ENCODE measurements at places on chromosomes 7 and 10.

DNA sequence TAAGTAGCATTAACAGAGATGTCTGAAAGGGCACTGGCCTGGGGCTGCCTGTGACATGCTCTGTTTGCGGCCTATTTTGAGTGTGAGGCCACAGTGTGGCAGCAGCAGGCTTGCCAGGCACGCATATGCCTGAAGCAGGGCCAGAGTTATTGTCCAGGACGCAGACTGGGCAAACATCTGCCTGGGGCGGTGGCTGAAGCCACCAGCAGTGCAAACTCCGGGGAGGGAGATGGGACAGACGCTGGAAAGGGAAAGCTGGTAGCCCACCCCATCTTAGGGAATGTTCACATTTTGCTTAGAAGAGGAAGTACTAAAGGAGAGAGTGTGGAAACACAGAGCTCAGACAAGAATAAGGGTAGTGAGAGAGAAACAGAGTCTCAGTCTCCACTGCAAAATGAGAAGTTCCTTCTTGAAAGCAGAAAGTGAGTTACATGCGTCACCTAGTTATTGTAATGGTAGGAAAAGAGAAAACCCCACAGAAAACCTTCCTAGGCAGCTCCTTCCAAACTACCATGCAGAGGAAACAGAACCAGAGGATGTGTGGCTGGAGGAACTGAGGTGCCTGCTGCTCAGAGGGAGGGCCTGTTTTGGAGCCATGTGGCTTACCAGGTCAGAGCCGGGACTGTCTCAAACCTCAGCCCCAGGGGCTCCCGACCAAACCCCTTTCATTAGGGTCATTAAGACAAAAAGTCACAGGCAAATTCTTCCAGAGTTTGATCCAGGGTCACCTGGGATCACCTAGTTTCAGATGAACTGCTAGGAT, 14.5 kb downstream of the AKR1B1 start:
- no peak for DNase-seq

- DNase-seq = no peak
These were observed 54.8 kb downstream of the MINDY3 start for GRCh38 chr10:15805395-15806058.

DNA sequence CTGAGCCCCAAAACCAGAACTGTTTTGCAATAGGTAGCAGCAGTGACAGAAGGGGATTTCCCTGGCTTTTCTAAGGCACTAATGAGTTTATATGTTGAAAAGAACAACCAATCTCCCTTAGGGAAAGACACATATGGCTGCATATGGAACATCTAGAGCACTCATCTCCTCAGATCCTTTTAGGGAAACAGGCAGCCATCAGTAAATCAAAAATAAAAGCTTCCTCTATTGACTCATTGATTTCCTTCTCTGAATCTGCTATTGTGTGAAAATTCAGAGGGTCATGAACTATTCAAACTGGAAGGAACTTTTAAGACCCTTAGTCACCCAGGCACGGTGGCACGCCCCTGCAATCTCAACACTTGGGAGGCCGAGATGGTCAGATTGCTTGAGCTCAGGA, 110.9 kb upstream of the NANOS1 start:
- no peak for DNase-seq

DNA sequence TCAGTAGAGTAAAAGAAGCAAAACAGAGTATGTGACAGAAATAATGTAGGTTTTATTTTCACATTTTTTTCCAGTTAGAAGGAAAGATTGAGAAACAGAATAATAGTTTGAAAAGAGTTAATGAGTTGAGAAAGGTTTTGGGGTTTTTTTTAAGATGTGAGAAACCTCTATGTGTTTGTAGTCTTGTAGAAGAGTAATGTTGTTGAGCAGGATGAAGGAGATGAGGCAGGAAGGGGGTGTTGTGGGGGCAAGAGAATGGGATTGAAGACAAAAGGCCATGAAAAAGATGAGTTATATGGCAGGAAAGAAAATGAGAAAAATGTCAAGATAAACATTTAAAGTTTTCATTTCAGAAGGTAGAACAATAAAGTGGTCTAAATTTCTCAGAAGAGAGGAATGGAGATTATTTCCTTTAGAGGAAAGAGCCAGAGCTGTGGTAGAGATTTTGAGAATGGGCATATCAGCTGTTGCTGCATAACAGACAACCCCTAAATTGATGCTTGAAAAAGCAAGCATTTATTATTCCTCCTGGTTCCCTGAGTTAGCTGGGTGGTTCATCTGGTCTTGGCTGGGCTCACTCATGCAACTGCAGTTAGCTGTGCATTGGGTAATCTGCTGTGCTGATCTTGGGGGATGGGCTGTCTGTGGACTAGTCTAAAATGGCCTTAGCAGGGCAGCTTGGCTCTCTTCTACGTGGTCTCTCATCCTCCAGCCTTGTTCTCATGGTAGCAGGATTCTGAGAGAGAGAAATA, 27.1 kb downstream of the PCGF5 start:
- no peak for DNase-seq

DNA sequence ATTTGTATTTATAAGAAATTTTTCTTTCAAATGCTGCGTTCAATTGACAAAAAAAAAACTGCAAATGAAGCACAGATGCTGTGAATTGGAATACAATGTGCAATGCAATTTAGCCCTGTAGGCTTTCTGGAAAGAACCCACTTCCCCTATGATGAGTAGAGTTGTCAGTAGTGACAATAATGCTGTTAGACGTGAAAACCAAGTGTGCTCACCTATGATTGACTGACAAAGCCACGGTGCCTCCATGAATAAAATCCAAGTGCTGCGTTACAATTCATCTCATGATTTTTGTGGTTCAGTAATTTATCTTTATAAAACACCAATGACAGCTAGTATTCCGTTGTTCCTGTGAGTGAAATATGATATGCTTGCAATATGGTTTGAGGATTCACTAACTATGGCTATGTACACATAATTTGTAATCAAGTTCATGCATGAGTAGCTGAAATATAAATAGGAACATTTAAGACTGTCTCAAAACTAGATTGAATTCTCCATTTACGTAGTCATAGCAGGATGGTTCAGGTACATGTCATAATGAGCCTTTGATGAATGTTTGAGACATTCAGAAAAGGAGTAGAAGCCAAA, 1160.3 kb downstream of the CNTNAP2 start:
- DNase-seq = no peak

DNA sequence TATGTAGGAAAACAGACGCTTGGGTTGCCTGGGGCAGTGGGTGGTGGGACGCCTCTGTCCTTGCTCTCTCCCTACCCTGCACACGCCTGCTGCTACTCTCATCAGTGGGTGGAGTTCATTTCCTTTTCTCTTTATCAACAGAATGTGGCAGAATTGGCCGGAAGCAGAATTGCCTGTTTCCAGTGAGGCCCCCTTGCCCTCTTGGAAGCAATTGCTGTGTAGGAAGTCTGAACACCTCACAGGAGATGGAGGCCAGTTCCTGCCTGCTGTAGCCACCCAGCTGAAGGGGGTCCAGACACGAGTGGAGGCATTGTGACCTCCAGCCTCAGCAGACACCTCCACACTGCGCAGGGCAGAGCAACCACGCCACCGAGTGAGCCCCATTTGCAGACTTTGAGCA, 331.6 kb upstream of the ZNF32 start:
- DNase-seq = no peak

DNA sequence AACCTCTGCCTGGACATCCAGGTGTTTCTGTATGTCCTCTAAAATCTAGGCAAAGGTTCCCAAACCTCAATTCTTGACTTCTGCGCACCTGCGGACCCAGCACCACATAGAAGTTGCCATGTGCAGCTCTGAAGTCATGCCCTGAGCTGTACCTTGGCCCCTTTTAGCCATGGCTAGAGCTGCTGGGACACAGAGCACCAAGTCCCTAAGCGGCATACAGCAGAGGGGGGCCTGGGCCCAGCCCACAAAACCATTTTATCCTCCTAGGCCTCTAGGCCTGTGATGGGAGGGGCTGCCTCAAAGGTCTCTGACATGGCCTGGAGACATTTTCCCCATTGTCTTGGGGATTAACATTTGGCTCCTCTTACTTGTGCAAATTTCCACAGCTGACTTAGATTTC, 14.6 kb downstream of the TMEM243 start:
- DNase-seq = no peak

GRCh38 chr7:148753224-148753623, 54.5 kb downstream of the CUL1 start:
- DNase-seq = no peak

DNA sequence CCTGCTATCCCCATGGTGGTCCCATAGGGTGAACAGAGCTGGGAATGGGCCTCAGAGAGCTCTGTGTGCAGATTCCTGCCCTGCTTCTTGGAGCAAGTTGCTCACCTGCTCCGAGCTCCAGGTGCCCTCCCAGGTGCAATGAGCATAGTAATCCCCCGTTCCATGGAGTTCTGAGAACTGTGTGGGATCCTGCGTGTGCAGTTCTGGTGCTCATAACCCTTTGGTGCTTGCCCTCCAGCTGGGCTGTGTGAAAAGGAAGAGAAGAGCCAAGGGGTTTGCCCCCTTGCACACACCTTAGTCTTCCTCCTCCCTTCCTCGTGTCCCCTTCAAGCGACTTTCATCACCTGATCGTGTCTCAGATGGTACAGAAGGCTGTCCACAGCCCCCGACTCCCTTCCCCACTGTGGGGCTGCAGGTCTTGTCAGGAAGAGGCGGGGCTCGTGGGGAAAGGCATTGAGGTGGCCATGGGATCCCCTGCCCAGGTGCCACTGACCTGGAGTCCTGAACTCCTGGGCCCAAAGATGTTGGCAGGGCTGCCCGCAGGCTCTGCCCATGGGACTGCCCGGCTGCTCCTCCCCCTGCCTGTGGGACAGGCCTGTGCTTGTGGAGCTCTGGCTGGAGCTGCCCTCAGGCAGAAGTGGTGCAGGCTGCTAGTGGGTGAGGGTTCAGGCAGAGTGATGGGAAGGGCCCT, 21.9 kb upstream of the ZNF488 start:
- no peak for DNase-seq

- no peak for DNase-seq
These were observed 90.8 kb downstream of the KIF20B start for GRCh38 chr10:89792187-89792586.

- DNase-seq = no peak
These were observed 150.0 kb upstream of the RSU1 start for GRCh38 chr10:16966991-16967865.

DNA sequence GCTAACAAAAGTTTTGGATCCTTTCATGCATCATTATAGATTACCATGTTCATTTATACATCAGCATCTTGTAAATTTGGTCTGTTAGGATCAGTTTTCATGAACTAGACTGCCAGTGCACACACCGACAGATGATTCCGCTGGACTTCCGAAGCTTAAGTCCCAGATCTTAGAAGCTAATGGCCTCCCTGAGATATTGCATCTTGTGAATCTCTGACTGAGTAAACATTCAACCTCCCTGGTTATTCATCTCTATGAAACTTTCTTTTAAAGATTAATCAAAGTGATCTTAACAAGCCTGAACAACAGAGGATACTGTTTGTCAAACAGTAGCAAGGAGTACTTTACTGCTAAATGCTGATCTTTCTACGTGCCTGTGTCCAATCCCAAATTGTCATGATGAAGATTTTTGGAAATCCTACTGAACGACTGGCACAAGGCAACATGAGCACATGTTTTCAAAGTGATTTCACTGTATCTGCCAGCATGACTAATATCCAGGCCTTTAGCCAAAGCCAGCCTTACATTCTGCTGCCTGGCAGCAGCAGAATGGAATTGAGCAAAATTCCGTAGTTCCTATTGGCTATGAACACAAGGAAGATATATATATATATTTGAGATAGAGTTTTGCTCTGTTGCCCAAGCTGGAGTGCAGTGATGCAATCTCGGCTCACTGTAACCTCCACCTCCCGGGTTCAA, 91.3 kb upstream of the ANK3 start:
- no peak for DNase-seq

- DNase-seq = peak; percentile 32
These were observed 59.9 kb downstream of the PWWP2B start for GRCh38 chr10:132456881-132457280.

- DNase-seq = no peak
These were observed 698.6 kb downstream of the CCSER2 start for GRCh38 chr10:85026878-85027467.

DNA sequence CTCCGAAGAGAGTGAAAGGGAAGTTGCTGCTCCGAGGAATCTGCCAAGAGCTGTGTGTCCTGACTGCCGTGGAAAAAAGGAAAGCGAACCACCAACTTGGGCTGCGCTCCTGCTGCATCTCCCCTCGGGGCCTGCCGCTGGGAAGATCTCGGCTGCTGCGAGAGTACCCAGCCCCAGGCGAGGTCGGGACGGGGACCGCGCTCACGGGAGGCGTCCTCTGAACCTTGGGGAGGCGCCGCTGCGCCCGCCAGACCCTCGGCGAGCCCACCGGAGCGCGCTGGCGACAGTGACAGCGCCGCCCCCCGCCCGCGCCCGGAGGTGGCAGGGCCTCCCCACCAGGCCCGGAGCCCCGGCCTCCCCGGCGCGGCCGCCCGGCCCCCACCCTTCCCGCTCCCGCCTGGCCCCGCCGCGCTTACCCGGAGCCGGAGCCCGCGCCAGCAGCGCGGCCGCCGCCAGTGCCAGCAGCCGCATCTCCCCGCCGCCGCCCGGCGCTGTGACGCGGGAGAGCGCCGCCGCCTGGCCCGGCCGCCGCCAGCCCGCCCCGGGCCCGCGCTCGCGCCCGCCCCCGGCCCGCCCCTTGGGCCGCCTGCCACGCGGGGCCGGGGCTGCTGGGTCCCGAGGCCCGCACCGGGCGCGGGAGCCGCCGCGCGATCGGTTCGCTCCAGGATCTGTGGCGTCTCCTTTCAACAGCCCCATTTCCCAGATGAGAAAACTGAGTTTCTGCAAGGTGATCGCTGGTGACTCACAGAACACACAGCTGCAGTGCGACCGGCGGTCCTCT, at the start of gene VSTM4:
VSTM4 (minus strand) TSS at position 508 of the 781 bp plus-strand sequence; CDS start at position 471, 37 bp downstream.
- peak; percentile 86 for DNase-seq

- DNase-seq = no peak
These were observed 104.9 kb downstream of the KMT2E start for GRCh38 chr7:105118612-105119600.

DNA sequence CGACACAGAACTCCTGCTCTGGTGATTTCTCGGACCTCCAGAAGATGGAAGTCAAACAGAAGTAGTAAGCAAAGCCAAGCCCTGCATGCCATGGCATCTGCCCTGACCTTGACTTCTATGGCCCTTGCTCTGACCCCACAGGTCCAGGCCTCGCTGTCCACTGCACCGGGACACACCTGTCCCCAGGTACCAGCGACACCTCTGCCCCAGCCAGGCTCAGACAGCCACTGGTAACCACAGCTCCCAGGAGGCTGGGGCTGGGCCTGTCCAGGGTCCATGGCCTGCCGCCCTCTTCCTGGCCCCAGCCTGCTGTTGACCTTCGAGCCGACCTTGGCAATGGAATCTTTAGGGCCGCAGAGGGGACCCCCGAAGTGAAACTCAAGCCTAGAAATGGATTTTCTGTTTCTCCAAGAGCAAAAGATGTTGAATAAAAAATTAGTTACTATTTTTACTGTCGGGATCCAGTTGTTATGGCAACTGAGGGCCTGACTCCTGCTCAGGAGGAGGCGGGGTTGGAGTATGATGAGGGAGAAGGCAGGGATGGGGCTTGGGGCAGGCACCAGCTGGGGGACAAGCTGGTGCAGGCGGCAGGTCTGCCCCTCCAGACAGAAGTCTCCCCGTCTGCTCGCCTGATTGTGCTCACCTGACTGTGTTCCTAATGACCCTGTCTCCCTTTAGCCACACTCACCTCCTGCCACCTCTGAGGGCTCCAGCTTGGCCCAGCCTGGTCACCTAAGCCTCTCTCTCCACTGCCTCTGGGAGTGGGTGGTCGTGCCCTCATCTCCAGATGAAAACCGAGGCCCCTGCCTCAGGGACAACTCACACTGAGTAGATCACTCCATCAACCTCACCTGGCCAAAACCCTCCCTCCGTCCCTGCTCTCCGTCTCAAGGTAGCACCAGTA, 4.1 kb upstream of the MMD2 start:
- no peak for DNase-seq

- DNase-seq = no peak
These were observed 7.9 kb downstream of the SLC25A28 start for GRCh38 chr10:99612167-99612831.

Measured in aorta (tissue), 5 donors.